ENCODE measurements at places on chromosomes 11 and 22.

DNA sequence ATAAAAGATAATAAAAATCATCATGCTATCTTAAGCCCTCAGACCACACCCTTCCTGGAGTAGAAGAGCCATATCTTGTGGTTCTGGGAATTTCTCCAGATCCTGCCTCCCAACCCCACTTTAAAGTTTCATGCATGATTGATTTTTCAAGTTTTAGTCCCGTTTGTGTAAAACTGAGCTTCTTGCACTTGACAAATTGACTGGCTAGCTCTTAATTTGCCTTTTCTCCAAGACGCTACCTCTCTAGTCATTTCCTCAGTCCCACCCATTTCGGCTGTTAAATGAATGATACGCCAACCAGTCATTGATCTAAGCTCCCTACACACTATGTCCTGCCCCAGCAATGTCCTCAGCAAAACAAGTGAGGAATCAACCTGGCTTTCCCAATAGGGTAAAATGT, 71.8 kb upstream of the TEAD1 start:
- DNase-seq = no peak

DNA sequence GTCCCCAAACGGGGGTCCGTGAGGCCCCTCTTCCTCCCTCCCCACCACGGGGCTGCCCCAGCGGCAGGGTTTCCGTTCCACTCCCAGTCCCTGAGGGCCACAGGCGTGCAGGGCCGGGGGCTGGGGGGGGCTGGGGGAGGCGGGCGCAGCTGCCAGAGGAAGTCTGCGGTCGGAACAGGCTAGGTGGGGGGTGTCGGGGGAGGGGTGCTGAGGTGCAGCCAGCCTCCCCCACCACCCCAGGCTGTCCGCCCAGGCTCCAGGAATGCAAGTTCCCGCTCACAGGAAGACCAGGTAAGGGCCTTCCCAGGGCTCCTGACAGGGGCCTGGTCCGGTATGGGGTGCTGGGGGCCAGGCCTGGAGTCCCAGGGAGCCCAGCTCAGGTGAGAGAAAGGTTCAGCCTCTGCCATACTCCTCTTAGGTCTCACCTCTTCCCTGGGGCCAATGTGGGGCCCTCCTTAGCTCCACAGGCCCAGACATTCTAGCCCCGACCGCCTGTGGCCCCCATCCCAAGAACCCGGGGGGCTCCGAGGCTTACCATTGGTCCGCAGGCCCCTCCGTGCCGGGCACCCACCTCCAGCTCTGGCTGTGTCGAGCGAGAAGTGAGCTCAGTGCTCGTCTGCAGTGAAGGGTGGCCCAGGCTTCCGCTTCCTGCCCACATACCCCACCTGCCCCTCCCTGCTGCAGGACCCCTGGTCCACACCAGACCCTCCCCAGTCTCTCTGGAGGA, at the start of gene PTPRCAP:
Gene PTPRCAP, minus strand, starts transcription at position 601 of the 727 bp plus-strand sequence. Its CDS starts 63 bp downstream, at position 538.
- peak; percentile 87 for DNase-seq

DNA sequence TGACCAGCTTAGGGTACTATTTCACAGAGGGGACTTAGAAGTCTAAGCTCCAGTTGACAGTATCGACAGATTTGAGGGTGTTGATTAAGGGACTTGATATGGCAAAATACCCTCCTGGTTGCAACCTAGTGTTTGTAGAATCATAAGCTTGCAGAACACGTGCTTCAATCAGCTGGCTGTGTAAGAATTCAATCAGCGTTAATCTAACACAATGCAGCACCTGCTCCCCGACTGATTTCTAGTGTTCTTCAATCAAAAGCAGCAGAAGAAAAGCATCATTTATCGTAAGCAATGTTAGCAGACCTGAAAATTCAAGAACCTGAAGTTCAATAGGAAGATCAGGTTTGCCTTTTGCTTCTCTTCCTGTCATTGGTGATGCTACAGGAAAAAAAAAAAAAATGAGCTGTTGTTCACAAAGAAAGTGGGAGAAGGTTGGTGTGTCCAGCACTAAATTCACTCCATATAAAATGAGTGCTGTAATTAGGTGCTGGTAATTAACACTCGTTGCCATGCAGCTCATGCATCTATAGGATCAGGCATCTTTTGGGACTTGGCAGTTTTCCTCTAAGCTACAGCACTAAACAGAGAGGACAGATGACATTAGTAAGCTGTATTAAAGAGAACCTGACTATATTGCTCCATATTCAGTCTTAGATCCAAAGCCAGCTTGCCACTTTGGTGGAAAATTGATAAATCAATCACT, 840.3 kb downstream of the OPCML start:
- DNase-seq = no peak

DNA sequence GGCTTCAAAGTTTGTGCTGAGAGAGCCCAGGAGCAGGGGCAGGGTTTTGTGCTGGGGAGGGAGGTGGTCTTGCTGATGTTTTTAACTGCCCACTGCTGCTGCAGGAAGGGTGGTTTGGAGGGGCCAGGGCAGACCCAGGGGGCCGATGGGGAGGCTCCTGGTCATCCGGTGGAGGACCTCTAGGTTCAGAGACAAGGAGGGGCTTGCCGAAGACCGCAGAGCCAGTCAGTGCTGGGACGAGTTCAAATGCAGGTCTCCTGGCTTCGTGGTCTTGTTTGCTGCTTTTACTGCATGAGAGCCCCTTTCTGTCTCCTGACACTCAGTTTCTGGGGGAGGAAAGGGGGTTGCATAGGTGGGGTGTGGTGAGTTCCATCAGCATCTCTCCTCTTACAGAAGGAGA, 26.0 kb downstream of the CACNA1I start:
- DNase-seq = no peak

DNA sequence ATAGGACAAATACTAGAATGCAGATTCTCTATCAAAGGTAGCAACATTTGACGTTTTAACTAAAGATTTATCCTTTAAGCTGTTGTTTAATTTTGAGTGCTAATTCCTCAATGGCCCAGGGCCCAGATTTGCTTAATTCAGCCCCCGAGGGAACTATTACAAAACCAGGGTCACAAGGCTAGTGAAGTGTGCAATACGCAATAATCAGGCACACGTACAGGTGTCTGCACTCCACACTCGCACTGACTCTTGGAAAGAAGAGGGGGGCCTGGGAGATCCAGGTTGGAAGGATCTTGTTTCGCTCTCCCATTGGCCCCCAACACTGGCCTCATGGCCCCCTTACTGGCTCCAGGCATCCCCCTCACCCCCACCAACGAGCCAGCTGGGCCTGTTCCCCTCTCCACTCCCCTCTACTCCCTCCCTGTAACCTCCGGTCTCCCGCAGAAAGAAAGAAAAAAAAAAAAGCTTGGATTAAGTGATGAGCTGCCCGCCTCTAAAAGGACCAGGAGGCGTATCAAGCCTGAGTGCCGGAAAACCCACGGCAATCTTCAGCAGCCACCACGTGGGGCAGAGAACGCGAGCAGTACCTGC, 2.2 kb upstream of the KIRREL3 start:
- no peak for DNase-seq

- DNase-seq = no peak
Measured at GRCh38 chr11:72605973-72606747, 68.1 kb downstream of the PDE2A start.

- no peak for DNase-seq
Measured at GRCh38 chr11:68009391-68010089, 587 bp upstream of the ALDH3B1 start.

DNA sequence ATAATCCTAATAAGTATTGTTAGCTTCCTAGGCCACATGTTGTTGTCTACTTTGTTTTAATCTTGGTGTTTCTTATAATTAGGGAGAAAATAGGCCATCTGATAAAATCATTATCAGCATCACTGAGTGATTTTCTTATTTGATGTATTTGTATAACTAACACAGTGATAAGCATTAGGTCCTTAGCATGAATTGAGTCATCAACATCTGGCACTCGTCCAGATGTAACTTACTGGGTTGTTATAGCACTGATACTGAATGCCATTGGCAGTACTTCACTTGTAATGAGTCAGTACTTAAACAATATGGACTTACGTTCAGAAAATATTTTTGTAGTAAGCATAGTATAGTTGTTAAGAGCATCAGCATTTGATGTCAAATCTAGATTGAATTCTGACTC, 16.2 kb downstream of the API5 start:
- DNase-seq = no peak

DNA sequence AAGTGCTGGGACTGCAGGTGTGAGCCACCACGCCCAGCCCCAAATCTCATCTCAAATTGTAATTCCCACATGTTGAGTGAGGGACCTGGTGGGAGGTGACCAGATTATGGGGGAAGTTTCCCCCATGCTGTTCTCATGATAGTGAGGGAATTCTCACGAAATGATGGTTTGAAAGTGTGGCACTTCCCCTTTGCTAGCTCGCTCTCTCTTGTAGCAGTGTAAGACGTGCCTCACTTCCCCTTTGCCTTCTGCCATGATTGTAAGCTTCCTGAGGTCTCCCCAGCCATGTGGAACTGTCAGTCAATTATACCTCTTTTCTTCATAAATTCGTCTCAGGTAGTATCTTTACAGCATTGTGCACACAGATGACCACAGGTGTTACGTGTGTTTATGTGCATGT, 357.8 kb downstream of the CADM1 start:
- DNase-seq = no peak

GRCh38 chr22:37862570-37863325, 13.5 kb downstream of the EIF3L start:
- DNase-seq = no peak

Data from activated CD4-positive, CD25-positive, alpha-beta regulatory T cell (primary cell).